ENCODE measurements at places on chromosomes 7 and 10. TPM values are rescaled to one million over a fixed set of nuclear protein-coding genes. Genes with fewer than 3 reads are reported as not detected.
A peak's percentile ranks its signal among the peaks of the same experiment; 100 is the strongest.

FAM25G gene
- not detected for polyA plus RNA-seq

ST8SIA6 gene
- 12.2 TPM for polyA plus RNA-seq

APBB1IP gene
- polyA plus RNA-seq = 2.6 TPM

ANKRD30A gene
- polyA plus RNA-seq = not detected

ASZ1 gene
- 0.97 TPM for polyA plus RNA-seq

MRLN gene
- 7.5 TPM for polyA plus RNA-seq

CLDN12 gene
- polyA plus RNA-seq = 52.0 TPM

BMPR1A gene
- polyA plus RNA-seq = 90.9 TPM

TRRAP gene
- polyA plus RNA-seq = 30.3 TPM

GRCh38 chr7:1022801-1023465 lies 21.4 kb upstream of the GPR146 start:
- no peak for DNase-seq

GRCh38 chr7:21603972-21604749 lies 61.3 kb downstream of the DNAH11 start:
- DNase-seq = no peak

DNA sequence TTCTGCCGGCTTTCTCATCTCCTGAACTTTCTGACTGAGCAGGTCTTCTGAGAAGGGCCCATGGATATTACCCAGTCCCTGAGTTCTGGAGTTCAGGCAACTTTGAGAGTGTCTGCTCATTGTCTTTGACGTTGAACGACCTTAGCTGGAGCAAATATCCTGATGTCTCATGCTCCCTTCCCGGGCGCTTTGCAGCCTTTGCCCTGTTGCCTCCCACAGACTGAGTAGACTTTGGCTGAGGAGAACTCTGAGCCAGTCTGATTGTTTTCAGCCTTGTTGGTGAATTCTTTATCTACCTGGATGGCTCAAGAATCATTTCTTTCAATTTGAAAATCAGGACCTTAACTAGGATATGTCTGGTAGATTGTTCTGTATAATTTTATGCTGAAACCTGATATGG lies 353.7 kb downstream of the GLRX3 start:
- no peak for DNase-seq

DNA sequence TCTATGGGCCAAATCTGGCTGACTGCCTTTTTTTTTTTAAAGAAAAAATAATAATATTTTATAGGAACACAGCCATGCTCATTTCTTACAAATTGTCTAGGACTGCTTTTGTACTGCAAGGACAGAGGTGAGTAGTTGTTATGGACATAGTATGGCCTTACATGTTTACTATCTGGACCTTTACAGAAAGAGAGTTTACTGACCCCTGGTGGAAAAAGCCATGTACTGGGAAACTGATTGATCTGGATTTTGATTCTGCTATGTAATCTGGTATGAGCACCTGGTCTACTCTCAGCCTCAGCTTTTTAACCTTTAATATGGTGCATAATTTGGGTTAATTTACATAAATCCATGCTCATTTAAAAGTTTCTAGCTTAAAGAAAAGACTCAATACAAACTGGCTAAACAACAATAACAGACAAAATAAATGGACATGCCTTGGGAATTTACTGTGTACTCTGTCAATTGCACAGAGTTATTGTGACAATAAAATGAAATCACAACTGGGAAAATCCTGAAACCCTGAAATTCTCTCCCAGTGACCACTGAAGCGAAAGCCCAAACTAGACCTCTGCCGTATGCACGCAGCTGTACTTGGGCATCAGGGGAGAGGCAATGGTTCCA lies 260.7 kb downstream of the BMPER start:
- DNase-seq = no peak

GRCh38 chr10:95552679-95553342 lies 8.4 kb downstream of the SORBS1 start:
- no peak for DNase-seq

DNA sequence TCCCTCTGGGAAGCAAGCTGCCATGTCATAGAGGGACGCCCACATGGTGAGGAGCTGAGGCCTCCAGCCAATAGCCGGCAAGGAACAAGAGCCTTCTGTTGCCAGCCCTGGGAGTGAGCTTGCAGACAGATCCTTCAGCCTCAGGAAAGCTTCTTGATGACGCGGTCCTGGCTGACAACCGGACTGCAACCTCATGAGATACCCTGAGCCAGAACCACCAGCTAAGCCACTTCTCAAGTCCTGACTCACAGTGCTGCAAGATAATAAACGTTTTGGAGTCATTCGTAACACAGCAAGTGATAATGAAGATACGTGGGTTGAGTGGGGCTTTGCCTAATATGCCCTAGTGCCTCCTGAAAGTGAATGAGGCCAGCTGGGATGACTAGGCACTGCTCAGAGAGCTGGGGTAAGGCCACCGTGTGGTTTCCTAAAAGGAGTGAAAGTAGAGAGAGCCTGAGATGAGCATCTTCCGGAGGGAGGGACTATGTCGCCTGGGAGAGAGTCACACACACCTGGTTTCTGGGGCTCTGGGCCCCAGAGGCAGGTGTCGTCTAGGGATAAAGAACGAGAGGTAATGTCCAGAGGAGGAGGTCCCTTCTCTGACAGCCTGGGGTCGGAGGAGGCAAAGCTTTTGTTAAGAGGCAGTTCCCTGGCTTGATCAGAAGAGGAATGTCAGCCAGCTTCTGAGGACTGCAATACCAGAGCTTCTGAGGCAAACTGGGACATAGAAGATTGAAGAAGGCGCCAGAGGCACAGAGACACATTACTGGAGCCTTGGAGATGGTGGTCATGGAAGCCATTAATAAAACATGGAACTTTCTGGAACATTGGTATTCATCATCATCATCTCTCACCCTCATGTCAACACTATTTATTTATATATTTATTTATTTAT lies 53.6 kb downstream of the PYROXD2 start:
- peak; percentile 64 for DNase-seq

GRCh38 chr7:91164506-91164905 lies 99.7 kb upstream of the FZD1 start:
- DNase-seq = no peak

DNA sequence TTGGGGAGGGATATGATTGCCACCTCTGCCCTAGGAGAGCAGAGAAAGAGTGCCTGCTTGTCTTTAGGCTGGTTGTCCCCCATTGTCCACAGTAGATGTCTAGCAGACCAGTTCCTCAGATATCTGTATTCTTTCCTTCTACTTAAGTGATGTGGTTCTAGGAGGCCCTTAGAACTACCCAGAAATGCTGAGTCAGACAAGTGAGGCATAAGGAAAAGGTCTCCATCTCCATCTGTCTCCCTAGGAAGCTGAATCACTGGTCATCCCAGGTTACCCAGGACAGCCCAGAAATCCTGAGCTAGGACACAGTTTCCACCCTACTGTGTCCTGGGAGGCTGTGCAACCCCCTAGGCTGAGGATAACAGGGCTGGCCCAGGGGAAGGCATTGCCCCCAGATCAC lies 93.4 kb upstream of the INHBA start:
- DNase-seq = no peak

GRCh38 chr10:20085115-20085514 lies 268.9 kb downstream of the PLXDC2 start:
- DNase-seq = no peak

DNA sequence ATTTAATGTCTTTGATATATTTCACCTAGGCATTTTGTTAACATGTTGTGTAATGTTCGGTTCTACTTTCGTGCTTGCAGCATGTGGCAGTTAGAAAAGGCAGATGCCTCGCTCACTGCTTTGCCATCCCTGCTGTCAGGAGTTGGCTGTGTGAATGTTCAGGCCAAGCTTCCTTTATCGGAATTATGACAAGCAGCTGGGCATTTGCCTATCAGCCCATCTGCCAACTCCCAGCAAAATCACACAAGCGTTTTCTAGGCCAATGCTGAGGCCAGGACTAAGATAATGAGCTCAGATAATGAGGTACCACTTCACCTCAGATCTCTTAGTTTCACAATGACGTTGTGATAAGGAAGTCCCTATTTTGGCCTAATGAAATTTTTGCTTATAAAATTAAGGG lies 212.7 kb upstream of the FAM3C start:
- no peak for DNase-seq

DNA sequence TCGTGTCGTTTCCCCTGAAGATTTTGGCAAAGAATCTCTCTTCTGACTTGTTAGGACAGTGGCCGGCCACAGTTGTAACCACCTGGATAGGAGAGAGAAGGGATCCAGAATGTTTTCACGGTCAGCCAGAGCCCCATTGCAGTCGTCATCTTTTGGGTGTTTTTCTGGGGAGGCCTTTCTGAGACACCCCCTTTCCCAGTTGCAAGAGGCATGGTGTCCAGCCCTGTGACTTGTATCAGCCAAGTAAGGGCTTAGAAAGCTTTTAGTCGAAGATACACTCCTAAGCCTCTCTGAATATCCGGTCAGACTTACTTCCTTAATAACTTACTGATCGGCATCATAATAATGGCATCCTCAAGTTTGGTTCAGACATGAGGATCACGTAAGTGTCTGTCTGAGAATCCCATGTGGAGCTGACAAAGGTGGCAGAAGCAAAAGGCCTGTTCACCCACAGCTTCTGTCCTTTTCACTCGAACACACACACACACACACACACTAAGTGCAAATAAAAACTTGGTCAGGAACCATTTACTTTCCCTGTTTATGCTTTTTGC lies 435.7 kb upstream of the GALNT17 start:
- no peak for DNase-seq

DNA sequence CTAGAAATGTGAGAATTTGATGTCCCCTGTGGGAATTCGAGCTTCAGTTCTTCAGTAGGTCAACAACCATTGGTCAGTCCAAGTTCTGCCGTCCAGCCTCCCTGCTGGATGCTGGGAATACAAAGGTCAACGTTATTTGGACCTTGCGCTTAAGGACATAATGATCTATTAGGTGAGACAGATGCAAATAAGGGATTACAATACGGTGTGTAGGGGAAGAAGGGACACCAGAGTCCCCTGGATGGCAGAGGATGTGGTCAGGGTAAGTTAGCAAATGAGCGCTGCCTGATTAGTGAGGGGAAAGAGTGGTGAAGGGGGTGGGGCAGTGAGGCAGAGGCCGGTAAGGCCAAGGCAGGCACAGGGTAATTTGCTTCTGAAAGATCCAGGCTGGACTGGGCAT lies 16.2 kb downstream of the CCNY start:
- no peak for DNase-seq

GRCh38 chr7:90933984-90934383 lies 330.2 kb upstream of the FZD1 start:
- DNase-seq = no peak

DNA sequence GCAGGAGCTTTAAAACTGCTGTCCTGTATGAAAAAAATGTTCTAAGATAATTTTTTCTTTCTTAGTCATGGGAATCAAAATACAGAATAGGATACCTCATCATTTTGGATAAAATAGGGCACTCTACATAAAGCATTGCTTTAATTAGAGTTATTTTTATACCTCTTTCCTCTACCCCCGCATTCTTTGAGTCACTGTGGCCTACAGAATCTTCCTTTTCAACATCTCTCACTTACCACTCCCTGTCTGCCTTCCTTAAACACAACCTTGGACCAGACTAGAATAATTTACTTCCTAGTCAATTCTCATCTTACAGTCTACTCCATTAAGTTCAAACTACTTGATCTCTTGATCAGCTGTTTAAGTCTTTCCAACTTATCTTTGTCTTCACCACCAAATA lies 462.3 kb downstream of the PHTF2 start:
- DNase-seq = no peak

DNA sequence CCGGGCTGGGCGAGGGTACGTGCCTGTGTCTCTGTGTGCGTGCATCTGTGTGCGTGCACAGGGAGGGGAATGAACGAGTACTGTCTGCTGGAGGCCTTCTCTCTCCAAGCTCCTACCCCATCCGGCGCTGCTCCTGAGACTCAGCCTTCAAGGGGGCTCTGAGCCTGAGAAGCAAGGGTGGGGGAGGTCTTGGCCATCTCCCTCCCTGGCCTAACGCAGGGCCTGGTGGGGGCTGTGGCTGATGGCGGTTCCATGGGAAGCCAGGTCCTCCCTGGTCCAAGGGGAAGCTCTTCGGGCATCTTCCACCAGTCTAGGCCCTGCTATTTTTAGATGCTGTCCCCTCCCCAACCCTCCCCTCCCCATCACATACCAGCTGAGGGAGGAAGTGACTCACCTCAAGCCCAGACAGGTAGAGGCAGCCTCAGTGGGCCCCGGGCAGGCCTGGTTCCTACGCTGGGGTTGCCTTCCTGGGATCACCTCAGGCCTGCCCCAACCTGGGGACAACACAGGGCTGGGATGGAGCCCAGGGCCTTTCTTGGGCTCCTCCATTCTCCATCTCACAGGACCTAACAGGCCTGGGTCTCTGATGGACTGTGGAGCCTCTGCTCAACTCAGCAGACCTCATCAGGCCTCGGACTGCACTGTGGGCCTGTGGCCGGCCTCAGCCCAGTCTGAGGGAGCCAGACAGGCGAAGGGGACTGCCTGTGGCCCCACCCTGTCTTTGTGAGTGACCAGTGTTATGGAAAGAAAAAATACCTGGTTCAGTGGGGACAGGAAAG lies 32.2 kb downstream of the DNAJB12 start:
- DNase-seq = no peak

DNA sequence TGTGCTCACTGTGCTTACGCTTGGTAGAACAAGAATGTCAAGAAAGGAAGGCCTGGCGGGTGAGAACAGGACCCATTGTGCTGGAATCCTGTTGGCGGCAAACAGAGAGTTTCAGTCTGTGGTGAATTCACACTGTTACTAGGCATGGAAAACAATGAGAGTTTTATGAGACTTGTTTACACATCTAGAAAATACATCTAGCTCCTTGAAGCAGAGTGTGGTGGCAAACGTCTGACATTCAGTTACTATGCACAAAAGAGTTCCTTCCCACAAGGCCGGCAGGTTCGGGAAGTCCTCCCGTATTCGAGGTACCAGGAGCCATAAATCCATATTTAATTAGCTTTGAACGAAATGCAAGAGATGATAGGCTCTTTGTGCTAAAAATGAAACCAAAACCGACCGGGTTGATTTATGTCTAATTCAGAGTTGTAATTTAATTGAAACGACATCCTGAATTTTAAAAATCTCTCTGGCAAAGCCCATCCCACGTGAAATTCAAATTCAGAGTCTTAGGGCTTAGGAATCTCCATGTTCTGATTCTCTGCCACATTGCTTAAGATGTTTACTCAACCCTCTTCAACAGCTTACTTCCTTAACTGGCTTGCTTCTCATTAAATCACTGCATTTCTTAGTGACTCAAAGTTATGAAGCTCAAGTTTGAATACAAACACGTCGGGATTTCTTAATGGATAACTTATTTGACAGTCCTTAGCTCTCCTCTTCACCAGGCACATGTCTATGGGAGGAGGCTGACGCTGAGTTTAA lies 299.9 kb upstream of the PITRM1 start:
- no peak for DNase-seq

GRCh38 chr10:66321723-66322665 lies 603.8 kb upstream of the LRRTM3 start:
- no peak for DNase-seq

- no peak for DNase-seq
Measured at GRCh38 chr7:155011086-155011485, 8.2 kb upstream of the PAXIP1 start.

DNA sequence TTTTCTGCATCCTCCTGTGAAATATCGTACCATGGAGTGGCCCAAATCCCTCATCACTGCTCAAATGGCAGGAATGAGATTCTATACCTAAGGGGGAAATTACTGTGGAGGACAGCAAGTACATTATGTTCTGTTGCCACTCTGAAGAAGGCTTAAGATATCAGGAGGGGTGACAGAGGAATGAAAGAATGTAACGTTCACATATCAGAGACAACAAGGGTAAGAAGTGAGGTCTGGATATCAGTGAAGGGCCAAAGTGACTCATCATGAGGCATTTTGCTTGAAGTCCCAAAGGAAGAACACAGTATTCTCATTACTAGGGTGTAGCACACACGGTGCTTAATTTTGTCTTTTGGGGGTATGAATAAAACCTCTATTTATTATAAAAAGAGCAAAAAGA lies 71.5 kb upstream of the SLC13A1 start:
- no peak for DNase-seq

- no peak for DNase-seq
Measured at GRCh38 chr10:79189181-79189580, 120.4 kb downstream of the ZMIZ1 start.

All from right lung (tissue), 10 donors.